ENCODE measurements at places on chromosomes 2 and 18.

DNA sequence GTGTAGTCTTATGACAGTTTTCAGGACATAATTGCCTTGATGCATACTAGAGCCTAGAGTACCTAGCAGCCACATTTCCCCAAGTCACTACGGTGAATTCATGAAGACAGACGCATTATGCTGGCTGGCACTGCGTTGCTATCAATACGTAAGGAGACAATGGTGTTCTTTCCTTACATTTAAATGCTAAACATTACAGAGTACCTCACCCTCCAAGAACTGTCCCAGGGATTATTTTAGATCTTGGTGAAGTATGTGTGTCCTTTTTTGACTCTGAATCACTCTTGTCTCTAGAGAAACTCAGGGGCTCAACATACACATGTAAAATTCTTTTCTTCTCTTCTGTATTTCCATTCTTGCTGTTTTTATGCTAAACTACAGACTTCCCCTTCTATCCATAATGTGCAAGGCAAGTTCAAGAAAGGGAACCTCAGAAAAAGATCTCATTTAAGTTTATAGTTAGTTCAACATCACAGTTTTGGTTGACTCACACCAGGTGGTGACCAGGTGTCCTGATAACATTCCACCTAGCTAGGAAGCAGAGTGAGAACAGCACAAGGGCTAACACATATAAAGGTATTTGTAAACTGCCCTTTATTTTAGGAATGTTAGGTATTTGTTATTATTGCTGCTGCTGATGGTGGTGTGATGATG lies 212.4 kb upstream of the HNRNPA3 start:
- no peak for DNase-seq

GRCh38 chr2:75595541-75596395 lies 35.0 kb upstream of the EVA1A start:
- DNase-seq: no peak

- no peak for DNase-seq
Observed at GRCh38 chr2:20430461-20431300, 16.2 kb upstream of the RHOB start.

DNA sequence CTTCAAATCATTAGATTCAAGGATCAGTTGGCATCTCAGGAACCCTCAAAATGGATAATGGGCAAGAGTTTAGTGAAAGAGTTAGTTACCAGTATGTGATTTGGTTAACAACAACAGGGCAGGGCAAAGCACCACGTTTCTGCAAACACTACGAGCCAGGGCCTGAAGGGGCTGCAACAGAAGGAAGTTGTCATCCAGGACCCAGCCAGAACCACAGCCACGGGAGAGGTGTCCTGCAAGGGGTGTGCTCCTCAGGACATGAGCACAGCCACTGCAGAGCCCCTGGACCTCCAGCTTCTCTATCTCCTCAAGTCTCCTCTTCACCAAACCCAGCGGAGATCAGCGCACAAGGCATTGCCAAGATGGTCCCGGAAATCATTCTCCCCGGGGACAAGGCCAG lies 173.3 kb upstream of the PIEZO2 start:
- DNase-seq: no peak

DNA sequence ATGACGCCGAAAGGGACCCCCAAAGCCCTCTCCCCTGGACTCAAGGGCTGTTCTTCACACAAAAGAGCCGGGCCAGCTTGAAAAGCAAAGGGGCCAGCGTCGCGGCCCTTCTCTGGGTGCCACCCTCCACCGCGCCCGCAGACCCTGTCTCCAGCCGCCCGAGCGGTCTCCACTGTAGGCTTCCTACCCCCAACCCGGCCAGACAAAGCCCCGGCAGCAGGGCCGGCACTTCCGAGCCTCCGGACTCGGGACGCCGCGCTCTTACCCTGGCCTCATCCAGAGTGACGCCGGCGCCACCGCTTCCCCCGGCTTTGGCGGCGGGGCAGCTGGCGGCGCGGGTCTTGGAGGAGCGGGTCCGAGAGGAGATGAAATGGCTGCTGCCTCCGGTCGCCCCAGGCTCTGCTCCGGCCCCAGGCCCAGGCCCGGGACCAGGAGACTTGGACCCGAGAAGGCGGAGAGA lies 603 bp downstream of the ATAD2B start:
- peak; percentile 30 for DNase-seq

DNA sequence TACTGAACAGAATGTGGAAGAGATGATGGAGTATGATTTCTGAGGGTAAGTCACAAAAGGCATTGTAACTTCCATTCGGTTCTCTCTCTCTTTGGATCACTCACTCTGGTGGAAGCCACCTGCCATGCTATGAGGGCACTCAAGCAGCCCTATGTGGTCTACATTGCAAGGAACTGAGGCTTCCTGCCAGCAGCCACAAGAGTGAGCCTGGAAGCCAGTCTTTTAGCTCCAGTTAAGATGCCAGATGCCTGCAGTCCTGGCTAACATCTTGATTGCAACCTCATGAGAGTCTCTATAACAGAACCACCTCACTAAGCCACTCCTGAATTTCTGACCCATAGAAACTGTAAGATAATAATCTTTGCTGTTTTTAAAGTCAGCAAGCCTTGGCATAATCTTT lies 935.7 kb downstream of the LRP1B start:
- DNase-seq: no peak

- DNase-seq: no peak
Observed at GRCh38 chr18:59055345-59056032, 84.2 kb upstream of the SEC11C start.

DNA sequence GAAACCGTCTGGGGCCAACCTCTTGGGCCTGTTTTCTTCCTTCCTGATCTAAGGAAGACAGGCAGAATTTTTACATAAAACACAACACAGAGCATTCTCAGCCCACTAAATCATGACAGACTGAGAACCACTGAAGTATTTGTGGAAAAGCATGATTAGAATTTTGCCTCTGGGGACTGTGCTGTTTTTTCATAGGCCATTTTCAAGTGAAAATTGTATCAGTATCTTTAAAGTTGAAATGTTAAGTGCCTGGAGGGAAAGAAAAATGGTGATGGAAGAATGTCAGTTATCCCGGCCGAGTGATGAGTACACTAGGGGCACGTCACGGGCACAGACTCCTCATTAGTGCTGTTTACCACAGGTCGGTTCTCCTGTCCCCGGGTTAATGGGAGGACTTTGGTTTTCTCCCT lies 36.9 kb downstream of the EHD3 start:
- DNase-seq: no peak

GRCh38 chr2:172128484-172128883 lies 25.8 kb upstream of the DLX2 start:
- DNase-seq: no peak

GRCh38 chr2:132276571-132276981 lies 114.8 kb upstream of the ANKRD30BL start:
- no peak for DNase-seq

GRCh38 chr2:113158884-113159553 lies 14.8 kb upstream of the PSD4 start:
- no peak for DNase-seq

DNA sequence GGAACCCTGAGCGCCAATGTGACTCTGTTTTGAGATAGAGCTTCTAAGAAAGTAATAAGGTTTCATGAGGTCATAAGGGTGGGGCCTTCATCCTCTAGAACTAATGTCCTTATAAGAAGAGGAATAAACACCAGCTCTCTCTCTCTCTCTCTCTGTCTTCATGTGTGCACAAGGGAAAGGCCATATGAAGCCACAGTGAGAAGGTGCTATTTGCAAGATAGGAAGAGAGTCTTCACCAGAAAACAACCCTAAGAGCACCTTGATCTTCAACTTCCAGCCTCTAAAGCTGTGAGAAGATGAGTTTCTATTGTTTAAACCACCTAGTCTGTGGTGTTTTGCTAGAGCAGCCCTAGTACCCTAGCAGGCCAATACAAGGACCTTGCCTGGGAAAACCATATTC lies 55.8 kb downstream of the DOCK10 start:
- no peak for DNase-seq

- DNase-seq: no peak
Observed at GRCh38 chr2:20061476-20061875, 10.0 kb upstream of the LAPTM4A start.

DNA sequence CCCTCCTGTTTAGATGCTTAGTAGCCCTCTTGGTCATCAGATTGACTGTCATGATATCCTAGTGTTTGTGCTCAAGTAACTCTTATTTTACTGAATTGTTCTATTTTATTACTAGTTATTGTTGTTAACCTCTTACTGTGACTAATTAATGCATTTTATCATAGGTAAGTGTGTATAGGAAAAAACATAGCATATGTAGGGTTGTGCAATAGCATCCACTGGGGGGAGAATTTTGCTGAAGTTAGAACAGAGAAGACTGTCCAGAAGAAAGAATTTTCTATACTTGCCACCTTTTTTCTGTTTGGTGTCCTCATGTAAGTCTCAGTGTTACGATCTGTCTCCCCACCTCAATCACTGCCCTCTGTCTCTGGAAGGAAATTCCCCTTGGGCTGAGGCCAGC lies 177.4 kb downstream of the RPIA start:
- no peak for DNase-seq

Data from left colon (tissue), 2 donors.